Caki2 (cell line): ENCODE measurements at places on chromosomes 7 and 10. TPM values are rescaled to one million over a fixed set of nuclear protein-coding genes. Genes with fewer than 3 reads are reported as not detected.

Gene HTR7
- total RNA-seq: 0.03 TPM in 1 of 2 replicates, not detected in the other

DNA sequence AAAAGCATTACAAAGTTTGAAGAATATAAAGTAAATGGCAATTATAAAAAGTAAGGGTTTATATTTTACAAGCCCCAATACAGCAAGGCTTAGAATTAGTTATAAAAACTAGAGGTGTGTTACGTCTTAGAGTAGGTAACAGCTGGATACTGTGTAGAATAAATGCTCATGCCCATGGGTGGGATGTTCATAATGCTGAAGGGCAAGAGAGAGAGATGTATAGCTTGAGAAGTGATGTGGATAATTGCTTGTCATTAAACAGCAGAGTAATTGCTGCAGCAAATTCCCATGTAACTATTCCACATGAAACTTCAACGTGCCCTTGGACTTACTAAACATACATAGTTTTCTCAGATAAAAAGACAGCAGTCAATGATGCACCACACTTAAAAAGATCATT, 233.8 kb downstream of the IMMP2L start:
- no peak for DNase-seq

DNA sequence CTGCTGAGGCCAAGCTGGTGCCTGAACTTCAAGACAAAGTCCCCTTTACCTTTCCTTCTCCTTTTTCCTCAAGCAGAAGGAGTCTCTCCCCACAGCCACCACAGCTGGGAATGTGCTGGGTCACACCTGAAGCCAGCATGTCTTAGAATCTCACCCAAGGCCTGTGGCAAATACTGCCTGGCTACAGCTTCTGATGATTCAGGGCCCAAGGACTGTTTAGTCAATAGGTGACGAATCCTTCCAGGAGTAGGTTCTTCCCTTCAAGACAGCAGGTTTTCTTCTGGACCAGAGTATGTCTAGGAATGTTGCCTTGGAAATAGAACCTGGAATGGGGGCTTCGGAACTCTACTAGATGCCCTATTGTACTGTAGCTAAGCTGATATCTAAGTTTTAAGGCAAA, 374.6 kb downstream of the KIF20B start:
- no peak for DNase-seq

Gene NYAP1
- total RNA-seq: 0.87 and 3.6 TPM in 2 replicates
